ENCODE measurements at places on chromosomes 5 and 9.

DNA sequence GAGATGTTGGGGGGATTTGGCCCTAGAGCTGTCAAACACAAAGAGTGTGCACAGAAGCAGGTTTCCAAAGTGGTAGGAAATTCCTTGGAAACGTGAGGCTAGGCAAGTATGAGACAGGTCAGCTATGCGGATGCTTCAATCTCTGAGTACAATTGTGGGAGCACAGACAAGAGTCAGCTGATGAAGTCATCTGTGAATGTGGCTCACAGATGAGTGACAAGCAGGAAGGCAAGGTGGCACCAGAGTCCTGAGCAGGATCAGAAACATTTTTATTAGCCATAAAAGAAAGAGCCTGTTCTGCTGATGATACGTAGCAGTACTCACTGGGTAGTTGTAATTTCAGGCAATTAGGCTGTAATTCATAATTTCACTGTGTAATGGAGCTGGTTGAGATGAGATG, 117.0 kb downstream of the DCP2 start:
- DNase-seq = no peak

GRCh38 chr5:180811623-180812124, 9.1 kb upstream of the MGAT1 start:
- DNase-seq = no peak

- no peak for DNase-seq
Measured at GRCh38 chr5:124641154-124641792, 105.2 kb downstream of the ZNF608 start.

- DNase-seq = no peak
Measured at GRCh38 chr5:147187099-147187540, 47.7 kb upstream of the STK32A start.

DNA sequence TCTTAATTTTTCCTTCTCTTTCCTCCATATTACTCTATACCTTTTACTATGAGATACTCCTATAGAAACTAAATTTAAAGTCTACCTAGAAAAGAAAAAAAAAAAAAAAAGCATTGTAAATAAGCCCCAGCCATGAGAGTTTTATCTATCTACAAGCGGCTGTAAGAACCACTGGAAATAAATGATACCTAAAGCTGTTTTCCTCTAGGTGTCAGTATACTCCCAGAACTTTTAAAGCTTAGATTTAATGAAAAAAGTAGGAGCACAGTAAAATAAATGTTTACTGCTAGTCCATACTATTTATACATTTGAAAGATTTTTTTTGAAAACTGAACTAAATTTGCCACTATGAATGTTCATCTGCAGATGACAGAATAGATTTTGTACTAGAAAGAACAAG, 26.2 kb downstream of the TYRP1 start:
- DNase-seq = no peak

- DNase-seq = no peak
Measured at GRCh38 chr5:163459462-163459818, 462 bp downstream of the NUDCD2 start.

GRCh38 chr5:172769616-172770373, 1.2 kb downstream of the DUSP1 start:
- no peak for DNase-seq

- no peak for DNase-seq
Measured at GRCh38 chr9:133927041-133927440, 65.1 kb downstream of the VAV2 start.

DNA sequence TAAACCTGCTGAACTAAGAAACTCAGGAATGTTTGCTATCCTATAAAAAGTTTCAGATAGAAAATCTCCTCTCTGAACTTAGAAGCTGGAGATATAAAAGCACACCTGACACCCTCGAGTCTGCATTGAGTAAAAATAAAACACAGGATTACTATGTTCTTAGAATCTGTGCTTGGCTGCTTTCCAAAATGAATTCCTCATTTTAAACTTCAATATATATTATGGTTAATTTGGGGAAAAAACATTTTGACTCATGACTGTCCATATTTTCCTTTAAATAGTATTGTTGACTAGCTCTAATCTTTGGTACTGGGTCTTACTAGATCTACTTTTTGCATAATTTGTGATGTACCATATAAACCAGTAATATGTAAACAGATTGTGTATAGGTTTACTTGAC, 36.7 kb downstream of the FBXW2 start:
- DNase-seq = no peak

DNA sequence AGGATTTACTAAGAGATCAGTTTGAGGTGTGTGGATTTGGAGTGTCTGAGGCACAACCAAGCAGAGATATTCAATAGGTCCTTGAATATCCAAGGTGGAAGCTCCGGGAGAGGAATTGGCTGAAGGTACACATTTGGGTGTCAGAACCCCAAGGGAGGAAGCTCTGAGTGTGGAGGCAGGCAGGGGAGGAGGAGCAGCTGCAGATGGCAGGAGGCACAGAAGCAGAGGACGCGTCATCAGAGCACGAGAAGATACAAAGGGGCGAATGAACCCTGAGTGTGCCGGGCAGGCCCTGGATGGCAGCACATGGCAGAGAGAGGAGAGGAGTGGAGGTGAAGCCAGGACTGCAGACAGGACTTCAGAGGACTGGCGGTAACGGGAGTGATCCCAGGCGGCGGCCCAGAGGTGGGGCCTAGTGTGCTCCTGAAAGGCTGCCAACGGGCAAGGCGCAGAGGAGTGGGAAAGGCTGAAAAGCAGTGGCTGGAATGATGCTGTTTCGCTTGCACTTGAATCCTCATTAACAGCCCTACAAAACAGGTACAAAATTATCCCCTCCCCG, 179.8 kb downstream of the FANCC start:
- DNase-seq = no peak

GRCh38 chr5:137466889-137467288, 32.2 kb downstream of the SPOCK1 start:
- DNase-seq = no peak

GRCh38 chr5:170484459-170484831, 19.4 kb upstream of the KCNIP1 start:
- no peak for DNase-seq

DNA sequence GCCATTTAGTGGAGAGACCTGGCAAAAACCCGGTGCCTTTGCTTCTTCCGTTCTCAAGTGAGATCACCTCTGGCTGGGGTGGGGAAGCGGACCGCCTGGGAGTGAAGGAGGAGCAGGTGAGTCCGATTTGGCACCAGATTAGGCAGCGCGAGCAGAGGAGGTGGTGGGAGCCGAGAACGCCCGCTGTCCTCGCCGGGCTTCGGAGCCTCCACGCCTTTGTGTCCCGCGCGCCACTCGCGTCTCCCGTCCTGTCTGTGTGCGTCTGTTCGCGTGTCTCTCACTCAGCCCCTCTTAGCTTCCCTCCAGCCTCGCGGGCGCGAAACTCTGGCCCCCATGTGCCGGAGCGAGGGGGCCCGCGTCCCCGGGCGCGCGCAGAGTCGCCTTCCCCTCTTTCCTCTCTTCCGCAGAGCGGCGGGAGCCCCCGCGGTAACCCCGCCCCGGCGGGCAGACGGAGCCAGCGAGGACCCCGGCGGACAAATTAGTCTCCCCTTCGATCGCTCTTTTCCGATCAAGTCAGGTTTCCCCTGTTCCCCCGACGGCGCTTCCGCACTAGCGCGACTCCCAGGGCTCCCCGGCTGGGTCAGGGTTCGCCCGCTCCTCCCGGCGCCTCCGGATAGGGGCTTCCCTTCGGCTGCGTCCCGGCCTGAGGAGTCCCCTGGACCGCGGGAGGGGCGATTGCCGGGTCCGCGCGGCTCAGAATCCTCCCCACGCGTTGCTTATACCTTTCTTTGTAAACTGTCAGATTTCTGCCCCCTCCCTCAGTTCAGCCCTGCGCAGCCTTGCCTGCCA, 7.1 kb downstream of the POU4F3 start:
- no peak for DNase-seq

- DNase-seq = no peak
Measured at GRCh38 chr9:33151007-33151557, 16.1 kb downstream of the B4GALT1 start.

- no peak for DNase-seq
Measured at GRCh38 chr5:133821889-133822288, 146.5 kb downstream of the C5orf15 start.
